ENCODE measurements at places on chromosomes 1 and 21.
A peak's percentile ranks its signal among the peaks of the same experiment; 100 is the strongest.

GRCh38 chr1:111366256-111366655, 61.3 kb downstream of the OVGP1 start:
- peak; percentile 20 for DNase-seq

- no peak for DNase-seq
Observed at GRCh38 chr1:200907611-200908097, 13.0 kb downstream of the INAVA start.

DNA sequence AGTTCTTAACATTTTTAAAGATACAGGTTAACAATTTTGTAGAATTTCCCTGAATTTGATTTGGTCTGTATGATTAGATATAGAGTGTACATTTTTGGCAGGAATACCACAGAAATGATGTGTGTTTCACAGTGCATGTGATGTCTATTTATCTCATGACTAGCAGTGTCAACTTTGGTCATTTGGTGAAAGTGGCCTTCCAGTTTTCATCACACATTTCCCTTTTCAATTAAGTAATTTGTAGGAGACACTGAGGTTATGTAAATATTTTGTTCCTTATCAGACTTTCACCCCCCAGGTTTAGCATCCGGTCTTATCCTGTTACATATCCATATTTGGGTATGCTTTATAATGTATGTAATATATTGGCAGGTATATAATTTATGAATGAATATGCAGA, 41.8 kb downstream of the MAP3K7CL start:
- peak; percentile 33 for DNase-seq

GRCh38 chr1:6621429-6622391, 3.0 kb upstream of the THAP3 start:
- DNase-seq = no peak

DNA sequence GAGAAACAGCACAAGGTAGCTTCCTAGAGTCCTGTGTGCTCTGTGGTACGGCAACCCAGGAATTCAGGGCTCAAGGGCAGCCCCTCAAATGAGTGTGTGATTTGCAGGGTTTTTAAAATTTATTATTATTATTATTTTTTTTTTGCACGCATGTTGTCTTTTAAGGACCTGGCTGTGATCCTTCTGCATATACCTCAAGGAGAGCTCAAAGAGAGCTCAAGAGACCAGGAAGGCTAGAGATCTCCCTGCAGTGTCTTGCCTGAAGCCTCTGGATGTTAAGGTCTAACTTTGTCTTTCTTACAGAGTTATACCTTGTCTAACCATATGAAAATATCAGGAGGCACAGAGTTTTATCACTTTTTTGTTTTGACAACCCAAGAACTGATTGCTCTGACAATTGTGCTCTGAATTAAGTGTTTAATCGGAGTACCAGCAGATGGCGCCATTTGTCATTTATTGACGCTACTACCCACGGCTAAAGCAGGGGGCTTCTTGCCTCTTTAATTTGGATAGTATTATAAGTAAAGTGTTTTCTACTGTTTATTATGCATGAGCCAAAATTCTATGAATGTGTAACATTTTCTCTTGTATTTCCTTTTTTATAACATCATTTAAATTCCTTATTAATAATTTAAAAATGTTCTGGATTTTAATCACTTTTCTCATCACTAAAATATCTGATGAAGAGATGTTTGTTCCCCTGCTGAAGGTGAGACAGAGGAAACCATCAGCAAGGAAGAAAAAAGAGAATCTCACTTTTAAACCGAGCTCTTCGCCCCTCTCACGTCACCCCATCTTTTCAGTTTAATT, 35.8 kb upstream of the LMO4 start:
- peak; percentile 83 for DNase-seq

DNA sequence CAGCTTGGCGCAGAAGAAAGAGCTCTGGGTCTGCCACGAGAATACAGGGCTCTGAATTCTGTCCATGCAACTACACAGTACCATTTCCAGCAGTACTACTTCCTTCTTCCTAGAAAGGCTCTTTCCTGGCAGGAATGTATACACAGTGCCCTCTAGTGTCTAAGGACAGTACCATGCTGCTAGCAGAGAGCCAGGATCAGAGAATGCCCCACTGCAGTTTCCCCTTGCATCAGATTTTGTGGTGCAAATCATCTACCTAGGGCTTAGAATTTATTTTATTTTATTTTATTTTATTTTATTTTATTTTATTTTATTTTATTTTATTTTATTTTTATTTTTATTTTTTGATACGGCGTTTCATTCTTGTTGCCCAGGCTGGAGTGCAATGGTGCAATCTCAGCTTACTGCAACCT, 50.8 kb downstream of the PAX7 start:
- DNase-seq = peak; percentile 34

DNA sequence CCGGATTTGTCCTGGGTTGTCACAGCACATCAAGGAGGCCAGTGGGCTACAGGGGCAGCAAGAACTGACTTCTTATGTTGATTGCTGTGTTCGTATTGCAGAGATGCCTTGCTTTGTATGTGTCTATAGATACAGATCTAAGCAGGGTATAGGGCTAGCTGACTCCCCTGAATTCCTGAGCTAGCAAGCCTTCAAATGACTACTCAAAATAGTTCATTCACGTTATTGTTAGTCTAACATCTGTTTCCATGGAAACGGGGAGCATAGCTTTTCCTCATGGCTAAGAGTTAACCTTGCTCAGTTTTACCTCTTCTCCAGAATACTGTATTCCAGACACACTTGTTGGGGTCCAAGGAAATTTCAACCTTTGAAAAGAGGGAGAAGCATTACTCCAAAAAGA, 24.1 kb downstream of the TRIM45 start:
- DNase-seq = peak; percentile 64

- DNase-seq = peak; percentile 84
Observed at GRCh38 chr1:201408176-201408833, 9.2 kb upstream of the LAD1 start.

DNA sequence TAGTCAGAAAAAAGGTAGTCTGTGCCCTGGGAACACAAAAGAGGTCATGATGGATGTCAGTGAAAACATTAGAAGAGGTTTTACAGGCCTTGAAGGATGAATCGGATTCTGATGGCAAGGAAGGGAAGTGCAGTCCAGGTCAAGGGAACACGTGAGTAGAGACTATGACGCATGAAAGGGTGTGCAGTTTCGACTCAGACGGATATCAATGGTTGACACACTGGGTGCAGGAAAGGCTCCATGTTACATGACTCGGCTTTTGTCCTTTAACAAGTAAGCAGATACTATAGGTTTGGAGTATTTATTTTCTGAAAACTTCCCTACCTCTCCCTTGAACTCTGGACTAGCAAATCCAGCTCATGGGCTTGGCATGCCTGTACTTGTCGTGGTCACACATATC, 55.3 kb downstream of the SEC16B start:
- no peak for DNase-seq

- no peak for DNase-seq
Observed at GRCh38 chr1:52472384-52472783, 68.0 kb downstream of the PRPF38A start.

- DNase-seq = no peak
Observed at GRCh38 chr1:19872190-19872589, 10.0 kb upstream of the OTUD3 start.

GRCh38 chr1:39164256-39164655, 40.2 kb upstream of the MACF1 start:
- no peak for DNase-seq

GRCh38 chr1:93704052-93704451, 22.4 kb upstream of the BCAR3 start:
- DNase-seq = no peak

DNA sequence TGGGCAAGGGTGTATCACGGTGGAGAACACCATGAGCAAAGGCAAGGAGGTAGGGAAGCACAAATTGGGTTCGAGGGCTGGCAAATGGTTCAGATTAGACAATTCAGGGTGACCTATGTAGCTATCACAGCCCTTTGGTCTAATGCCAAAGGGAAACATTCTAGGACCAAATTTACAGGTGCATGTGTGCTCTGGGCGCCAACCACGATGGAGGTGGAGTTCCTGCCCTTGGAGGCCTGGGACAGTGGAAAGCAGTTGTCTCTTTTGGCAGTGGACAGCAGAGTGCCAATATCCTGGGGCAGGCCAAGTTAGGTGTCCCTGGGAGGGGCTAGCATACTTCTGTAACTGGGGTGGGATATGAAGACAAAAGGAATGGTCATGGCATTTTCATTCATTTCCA, 40.1 kb downstream of the IGFN1 start:
- no peak for DNase-seq

DNA sequence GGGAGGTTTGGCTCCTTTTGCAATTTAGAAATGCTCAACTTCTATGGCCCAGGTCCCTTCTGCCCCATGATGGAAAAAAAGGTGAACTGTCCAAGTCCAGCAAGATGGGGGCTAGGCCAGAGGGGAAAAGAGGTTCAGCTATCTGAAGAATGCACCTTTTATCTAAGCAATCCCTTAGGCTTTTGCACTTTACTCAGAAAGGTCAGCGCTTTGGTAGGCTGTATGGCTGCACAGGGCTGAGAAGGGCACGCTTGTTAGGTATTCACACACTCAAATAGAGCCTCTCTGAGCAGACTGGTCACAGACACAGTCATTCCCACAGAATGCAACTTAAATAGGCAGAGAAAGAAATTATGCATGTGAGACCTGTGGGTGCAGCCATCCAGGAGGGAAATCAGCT, 31.0 kb downstream of the KANK4 start:
- DNase-seq = no peak

DNA sequence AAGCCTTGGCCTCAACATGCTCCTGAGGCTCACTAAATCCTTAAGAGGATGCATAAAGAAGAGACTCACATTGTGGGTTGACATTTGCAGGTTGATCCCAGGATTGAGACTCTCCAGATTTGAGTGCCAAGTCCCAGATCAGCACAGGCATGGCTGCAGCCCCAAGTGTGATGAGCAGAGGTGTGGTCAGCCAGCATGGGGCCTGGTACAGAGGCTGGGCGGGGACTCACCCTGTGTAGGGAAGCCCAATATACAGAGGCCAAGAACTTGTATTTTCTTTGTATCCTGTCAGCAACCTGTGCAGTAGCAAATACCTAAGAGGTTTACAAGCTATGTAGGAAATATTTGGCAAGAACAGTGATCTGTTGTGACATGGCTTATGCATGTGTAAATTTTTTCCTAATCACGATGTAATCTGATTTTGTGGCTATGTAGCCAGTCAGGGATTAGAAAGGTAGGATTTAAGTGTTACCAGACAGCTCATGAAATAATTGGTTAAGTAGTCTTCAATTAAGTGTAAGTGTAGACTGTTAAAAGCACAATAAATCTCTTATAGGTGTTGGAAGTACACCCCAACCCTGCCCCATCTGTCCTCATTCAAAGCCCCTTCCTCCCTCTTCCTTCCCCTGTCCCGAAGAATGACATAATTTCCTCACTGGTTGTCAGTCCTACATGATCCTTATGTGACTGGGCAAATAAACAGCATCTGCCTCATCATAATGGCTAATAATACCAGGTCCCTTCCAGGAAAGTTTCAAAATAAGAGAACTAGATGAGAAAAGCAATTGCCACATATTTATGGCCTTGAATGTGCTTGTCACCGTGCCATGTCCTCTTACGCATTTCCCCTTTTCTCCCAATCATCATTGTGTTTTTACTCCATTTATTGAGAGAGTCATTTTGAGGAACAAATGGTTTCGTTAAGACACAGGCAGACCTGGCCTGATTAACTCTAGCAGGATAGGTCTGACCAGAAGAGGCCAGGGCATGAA, 120.9 kb downstream of the HLX start:
- DNase-seq = peak; percentile 72

DNA sequence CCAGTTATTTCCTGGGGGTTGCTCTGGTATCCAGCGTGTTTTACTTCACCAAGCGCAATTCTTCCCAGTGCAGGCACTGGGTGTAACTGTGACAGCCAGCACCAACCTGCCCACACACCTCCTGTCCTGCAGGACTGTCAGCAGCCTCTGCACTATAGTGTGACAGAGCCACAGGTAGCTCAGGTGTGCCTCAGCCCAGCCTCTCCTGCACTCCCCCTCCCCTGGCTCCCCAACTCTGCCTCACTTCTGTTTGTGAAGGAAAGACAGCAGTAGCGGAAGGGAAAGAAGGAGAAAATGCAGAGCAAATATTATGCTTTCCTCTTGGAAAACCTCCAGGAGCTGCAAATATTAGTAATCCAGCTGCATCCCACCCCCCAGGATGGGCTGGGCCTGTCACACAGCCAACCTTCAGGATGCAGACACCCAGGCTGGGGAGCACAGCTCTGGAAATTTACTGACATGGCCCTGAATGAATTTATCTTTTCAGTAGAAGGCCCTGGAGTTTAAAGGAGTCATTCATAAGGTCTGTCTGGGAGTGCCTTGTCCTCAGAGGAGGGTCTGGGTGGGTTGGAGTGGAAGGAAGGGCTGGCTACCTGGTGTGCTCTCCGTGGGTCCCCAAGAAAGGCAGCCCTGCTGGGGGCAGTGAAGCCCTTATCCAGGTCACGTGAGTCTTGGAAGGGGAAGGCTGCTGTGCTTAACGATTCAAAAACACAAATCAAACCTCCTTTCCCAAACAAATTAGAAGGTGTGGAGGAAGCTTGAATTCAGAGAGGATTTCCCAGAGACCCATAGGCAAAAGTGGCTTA, 20.9 kb downstream of the CAPN2 start:
- DNase-seq = peak; percentile 50

DNA sequence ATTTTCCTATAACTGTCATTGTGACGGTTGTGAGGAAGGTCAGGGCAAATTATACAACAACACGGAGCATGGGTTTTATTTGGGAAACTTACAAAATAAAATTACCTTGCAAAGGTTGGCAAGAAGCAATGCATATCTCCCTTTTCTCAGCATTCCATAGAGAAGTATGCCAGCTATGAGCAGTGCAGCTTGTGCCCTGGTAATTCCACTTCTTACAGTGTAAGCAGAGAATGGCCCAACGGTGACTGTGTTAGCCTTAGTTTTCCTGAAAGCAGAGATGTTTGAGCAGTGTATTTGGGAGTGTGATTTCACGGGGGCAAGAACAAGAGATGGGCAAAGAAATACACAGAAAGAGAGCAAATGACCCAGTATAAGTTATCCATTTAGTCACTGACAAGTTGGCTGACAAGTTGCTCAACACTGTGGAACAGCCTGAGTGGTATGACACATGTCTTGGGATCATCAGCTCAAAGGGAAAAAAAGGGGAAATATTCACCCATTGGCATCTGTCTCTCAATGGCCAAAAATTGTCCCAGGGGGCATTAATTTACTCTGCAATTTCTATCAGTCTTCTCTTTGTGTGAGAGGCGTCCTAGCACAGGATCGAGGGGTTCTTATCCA, 210.9 kb upstream of the NRIP1 start:
- DNase-seq = no peak

DNA sequence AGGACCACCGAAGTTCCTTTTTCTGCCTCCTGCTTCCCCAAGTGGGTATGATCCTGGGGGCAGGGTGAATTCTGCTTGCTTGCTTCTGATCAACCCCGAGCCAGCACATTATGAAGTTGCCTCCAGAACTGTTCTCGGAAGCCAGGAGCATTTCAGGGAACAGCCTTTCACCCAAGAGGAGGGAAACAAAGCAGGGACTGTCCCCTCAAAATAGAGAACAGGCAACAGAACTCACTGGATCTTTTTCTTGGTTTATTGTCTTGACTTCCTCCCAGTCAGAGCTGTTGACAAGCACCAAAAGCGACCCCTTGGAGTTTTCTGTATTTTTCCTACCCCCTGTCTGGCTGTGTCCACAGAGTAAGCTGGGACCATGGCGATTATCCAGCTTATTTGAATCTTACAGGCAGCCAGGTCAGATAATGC, 258.3 kb upstream of the SGIP1 start:
- DNase-seq = no peak

GRCh38 chr1:107277022-107277421, 136.2 kb downstream of the NTNG1 start:
- peak; percentile 9 for DNase-seq
